ENCODE measurements at places on chromosomes 7 and 10. TPM values are rescaled to one million over a fixed set of nuclear protein-coding genes. Genes with fewer than 3 reads are reported as not detected.

The FHIP2A gene
- polyA plus RNA-seq, result 8.1 TPM

The LRRC61 gene
- polyA plus RNA-seq, result 5.6 TPM

The ACHE gene
- polyA plus RNA-seq, result 4.5 TPM

The LRRC17 gene
- 19.9 TPM for polyA plus RNA-seq

The PSD gene
- polyA plus RNA-seq, result 30.6 TPM

The GOLGA7B gene
- 5.3 TPM for polyA plus RNA-seq

DNA sequence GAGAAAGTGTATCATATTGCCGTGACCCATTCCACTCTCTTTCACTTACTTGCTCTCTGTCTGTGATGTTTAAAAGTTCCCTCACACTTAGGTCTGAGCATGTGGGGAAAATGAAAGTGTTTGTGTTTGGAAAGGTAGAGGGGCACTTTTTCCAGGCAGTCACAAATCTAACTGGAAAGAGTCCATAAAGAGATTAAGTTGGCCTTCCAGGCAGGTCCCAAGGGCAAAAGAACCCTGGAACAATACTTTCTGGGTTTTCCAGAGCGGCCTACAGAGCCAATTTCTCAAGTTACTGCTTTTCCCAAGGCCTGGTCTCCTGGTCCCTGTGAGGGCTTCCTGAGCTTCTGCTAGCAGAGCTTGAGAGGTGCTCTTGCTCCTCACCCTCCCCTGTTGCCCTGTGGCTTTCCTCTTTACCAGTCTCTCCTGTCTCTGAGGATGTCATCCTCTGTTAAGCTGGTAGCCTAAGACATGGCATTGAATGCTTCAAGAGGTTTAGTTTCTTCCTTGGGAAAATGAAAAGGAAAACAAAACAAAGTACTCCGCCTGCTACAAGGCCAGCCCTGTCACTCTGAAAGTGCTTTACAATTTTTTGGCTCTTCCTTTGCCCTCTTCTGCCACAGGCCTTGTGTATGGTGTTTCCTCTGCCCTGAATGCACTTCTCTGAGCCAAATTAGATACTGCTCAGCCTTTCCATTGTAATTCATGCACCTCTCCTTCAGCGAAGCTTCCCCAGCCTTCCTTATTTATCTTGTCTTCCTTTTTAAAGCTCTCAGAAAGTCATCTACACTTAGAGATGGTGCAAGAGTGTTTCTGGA lies 20.1 kb downstream of the TES start:
- peaks cover 7% of the 10 kb centered on the region for H3K4me1 ChIP-seq
- H3K27me3 ChIP-seq, result no peaks in the 10 kb centered on the region
- H3K36me3 ChIP-seq, result peaks cover 3% of the 10 kb centered on the region
- H3K4me3 ChIP-seq, result no peak overlapping the region
- peak; percentile 34 for DNase-seq

GRCh38 chr7:80420876-80421275 lies 91.0 kb downstream of the GNAT3 start:
- H3K36me3 ChIP-seq, result no peaks in the 10 kb centered on the region
- H3K4me3 ChIP-seq, result no peak overlapping the region
- H3K27me3 ChIP-seq, result no peaks in the 10 kb centered on the region
- no peak overlapping the region for H3K27ac ChIP-seq
- H3K4me1 ChIP-seq, result no peaks in the 10 kb centered on the region

DNA sequence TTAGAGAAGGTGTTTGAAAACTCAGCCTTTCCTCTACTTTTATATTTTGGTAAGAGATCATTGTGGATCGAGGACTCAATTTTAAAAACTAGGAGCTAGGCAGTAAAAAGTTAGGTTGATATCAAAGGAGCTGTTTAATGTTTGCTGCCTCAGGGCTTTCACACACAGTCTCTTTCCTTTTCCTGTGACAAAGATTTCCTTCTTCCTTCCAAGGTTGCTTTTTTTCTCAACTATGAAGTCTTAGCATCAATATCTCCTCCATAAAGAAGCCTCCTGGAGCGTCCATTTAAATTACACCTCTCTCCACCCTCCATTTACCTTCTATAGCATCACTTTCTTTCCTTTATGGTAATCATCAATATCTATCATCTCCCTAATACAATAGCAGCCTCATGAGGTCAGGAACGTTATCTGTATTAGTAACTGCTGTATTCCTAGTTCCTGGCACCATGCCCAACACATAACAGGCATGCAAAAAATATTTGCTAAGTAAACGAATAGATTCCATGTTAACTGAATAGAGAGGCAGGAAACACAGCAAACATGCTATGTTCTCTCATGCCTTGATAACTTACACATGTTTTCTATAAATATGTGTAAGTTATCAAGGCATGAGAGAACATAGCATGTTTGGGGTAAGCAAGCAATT lies 48.5 kb downstream of the GNAT3 start:
- no peaks in the 10 kb centered on the region for H3K36me3 ChIP-seq
- H3K4me3 ChIP-seq, result no peak overlapping the region
- no peak for DNase-seq
- H3K4me1 ChIP-seq, result no peaks in the 10 kb centered on the region
- no peaks in the 10 kb centered on the region for H3K27me3 ChIP-seq
- no peak overlapping the region for H3K27ac ChIP-seq

DNA sequence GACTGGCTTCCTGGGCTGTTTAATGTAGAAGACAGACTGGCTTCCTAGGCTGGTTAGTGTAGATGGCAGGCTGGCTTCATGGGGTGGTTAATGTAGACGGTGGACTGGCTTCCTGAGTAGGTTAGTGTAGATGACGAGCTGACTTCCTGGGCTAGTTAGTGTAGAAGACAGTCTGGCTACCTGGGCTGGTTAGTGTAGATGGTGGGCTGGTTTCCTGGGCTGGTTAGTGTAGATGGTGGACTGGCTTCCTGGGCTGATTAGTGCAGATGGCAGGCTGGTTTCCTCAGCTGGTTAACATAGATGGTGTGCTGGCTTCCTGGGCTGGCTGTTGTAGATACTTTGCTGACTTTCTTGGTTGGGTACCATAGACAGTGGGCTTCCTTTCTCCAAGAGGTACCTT lies 122.9 kb upstream of the PPP2R2D start:
- no peak for DNase-seq
- no peaks in the 10 kb centered on the region for H3K4me1 ChIP-seq
- no peak overlapping the region for H3K27ac ChIP-seq
- no peaks in the 10 kb centered on the region for H3K36me3 ChIP-seq
- H3K27me3 ChIP-seq, result no peaks in the 10 kb centered on the region
- H3K4me3 ChIP-seq, result no peak overlapping the region

GRCh38 chr10:36730316-36730715 lies 395.1 kb upstream of the ANKRD30A start:
- no peaks in the 10 kb centered on the region for H3K4me1 ChIP-seq
- DNase-seq, result no peak
- no peak overlapping the region for H3K4me3 ChIP-seq
- no peaks in the 10 kb centered on the region for H3K27me3 ChIP-seq
- no peaks in the 10 kb centered on the region for H3K36me3 ChIP-seq

GRCh38 chr10:28082316-28082715 lies 83.4 kb upstream of the ODAD2 start:
- no peaks in the 10 kb centered on the region for H3K27me3 ChIP-seq
- H3K4me1 ChIP-seq, result no peaks in the 10 kb centered on the region
- no peak for DNase-seq
- H3K36me3 ChIP-seq, result no peaks in the 10 kb centered on the region
- H3K4me3 ChIP-seq, result no peak overlapping the region

DNA sequence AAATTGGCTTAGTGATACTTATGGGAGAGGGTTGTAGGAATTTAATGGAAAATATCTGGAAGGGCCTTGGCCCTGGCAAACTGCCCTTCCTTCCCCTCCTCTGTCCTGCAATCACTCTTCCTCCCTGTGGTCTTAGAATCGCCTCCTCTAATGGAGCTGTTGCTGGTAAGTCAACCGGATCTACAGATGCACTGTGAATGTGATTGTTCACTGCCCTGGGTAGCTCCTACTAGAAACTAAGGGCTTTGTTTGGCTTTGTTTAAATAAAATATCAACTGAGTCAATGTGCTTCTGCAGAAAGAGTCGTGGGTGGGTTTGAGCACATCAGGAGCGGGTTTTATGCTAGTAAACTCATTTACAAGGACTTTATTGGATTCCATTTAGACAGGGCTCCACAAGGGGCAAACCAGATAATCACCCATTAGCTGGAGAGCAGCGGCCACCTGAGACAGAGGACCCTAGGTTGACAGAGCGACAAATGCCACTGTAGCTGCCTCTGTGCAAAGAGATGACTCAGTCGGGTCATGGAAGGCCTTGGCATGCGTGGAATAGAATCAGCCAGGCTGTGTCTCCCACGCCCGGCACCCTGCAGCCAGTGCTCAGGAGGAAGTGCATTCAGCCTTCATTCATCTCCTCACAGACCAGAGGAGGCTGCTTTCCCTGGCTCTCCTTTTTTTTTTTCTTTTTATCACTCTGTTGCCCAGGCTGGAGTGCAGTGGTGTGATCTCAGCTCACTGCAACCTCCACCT lies 97.9 kb downstream of the GAD2 start:
- H3K4me3 ChIP-seq, result no peak overlapping the region
- no peaks in the 10 kb centered on the region for H3K36me3 ChIP-seq
- H3K27ac ChIP-seq, result no peak overlapping the region
- no peaks in the 10 kb centered on the region for H3K27me3 ChIP-seq

- DNase-seq, result no peak
- H3K27me3 ChIP-seq, result no peaks in the 10 kb centered on the region
- H3K4me3 ChIP-seq, result no peak overlapping the region
- H3K4me1 ChIP-seq, result no peaks in the 10 kb centered on the region
- H3K36me3 ChIP-seq, result no peaks in the 10 kb centered on the region
- H3K27ac ChIP-seq, result no peak overlapping the region
These were observed 93.1 kb downstream of the PDGFA start for GRCh38 chr7:426510-426909.

DNA sequence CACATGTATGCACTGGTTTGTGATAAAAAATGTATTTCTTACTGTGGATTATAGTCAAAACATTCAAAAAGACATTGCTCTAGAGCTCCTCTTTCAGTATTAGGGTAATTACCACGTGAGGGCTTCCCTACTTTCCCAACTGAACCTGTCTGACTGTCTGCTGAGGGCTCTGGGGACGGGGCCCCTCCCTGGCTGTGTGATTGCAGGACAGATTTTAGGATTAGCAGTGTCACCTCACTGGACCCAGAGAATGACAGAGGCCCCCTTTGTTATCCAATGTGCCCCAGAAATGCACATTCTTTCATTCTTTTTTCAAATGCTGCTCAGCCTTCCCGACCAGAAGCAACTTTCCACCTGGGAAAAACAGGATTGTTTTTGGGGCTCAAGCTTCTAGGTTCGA lies 43.6 kb upstream of the MXI1 start:
- H3K4me3 ChIP-seq, result no peak overlapping the region
- peaks cover 11% of the 10 kb centered on the region for H3K4me1 ChIP-seq
- no peaks in the 10 kb centered on the region for H3K36me3 ChIP-seq
- no peak for DNase-seq

DNA sequence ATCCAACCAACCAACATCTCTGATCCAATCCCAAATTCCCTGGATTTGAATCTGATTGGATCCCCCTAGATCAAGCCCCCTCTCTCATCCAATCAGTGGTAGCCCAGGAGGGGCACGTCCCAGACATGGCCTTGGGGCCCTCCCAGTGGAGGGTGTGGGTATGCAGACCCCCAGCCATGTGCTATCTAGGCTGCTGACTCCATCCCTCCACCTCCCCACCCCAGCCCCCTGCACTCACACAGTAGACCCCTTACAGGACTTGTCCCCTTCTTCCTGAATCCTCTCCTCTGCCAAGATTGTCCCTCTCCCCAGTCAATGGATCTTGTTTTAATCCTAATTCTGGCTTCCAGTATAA lies 153.4 kb downstream of the OAT start:
- no peaks in the 10 kb centered on the region for H3K27me3 ChIP-seq
- no peaks in the 10 kb centered on the region for H3K36me3 ChIP-seq
- no peak overlapping the region for H3K4me3 ChIP-seq

GRCh38 chr7:141562972-141563371 lies 11.8 kb downstream of the AGK start:
- peaks cover 13% of the 10 kb centered on the region for H3K36me3 ChIP-seq
- no peak overlapping the region for H3K4me3 ChIP-seq
- DNase-seq, result no peak
- H3K27me3 ChIP-seq, result no peaks in the 10 kb centered on the region
- H3K4me1 ChIP-seq, result no peaks in the 10 kb centered on the region
- no peak overlapping the region for H3K27ac ChIP-seq

DNA sequence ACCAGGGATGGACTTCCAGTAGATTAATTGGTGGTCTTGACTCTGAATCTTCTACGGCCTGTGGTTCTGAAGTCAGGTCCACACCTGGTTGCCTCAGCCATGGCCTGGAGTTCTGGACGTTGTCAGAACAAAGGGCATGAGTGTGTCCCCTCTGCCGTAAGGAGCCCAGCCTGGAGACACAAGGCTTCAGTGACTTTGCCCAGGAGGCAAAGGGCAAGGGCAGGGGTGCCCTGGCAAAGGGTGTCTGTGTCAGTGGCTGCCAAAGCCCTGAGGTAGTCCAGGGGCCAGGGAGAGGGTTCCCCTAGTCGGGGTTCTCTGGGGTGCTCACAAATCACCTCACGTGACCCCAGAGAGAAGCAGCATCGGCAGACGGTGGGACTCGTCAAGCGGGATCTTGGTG lies 273.2 kb upstream of the ZNF32 start:
- no peaks in the 10 kb centered on the region for H3K36me3 ChIP-seq
- H3K4me1 ChIP-seq, result no peaks in the 10 kb centered on the region
- DNase-seq, result no peak
- H3K4me3 ChIP-seq, result no peak overlapping the region

- H3K36me3 ChIP-seq, result no peaks in the 10 kb centered on the region
- H3K4me1 ChIP-seq, result no peaks in the 10 kb centered on the region
- H3K4me3 ChIP-seq, result no peak overlapping the region
- H3K27ac ChIP-seq, result no peak overlapping the region
- no peaks in the 10 kb centered on the region for H3K27me3 ChIP-seq
- DNase-seq, result no peak
These were observed 25.5 kb upstream of the VPS41 start for GRCh38 chr7:38934536-38934935.
